Activated T-helper 1 cell treated with anti-CD3 and anti-CD28 coated beads, Interleukin-2, amount 50 U/mL, for 16 hours (primary cell): ENCODE measurements at places on chromosomes 1 and 21.

GRCh38 chr1:219086956-219087469, 86.7 kb upstream of the LYPLAL1 start:
- DNase-seq: no peak

- no peak for DNase-seq
Observed at GRCh38 chr1:236514703-236515442, 8.9 kb upstream of the LGALS8 start.

DNA sequence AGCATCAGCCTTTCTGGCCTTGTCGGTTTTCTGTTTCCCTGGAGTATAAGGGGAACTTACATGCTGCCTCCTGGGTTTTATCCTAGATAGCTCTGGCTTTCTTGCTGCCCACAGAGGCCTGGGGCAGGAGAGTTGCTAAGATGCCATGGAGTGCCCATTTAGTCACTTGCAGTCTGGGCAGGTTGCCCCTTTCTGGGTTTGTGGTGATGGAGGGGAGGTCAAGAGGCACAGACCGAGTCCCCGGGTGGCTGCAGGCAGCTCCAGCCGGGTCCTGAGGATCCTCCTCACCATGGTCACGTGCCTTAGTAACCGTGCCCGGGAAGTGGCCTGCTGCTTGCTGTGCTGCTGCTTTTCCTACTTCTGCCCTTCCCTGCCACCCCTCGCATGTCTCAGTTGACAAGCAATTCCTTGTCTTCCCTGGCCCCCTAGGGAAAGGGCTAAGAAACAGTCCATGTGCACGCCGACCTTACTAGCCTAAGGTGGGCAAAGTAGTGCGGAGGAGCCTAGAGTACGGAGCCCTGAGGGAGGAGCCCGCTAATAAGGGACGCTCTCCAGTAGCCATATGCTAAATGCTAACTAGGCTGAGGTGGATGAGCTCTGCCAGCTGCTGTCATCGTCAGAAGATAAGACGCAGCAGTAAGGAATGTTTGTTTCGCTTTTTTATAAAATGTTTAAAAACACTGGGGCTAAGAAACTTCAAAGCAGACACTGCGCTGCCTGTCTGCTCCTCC, 34.8 kb downstream of the CLCA1 start:
- no peak for DNase-seq

DNA sequence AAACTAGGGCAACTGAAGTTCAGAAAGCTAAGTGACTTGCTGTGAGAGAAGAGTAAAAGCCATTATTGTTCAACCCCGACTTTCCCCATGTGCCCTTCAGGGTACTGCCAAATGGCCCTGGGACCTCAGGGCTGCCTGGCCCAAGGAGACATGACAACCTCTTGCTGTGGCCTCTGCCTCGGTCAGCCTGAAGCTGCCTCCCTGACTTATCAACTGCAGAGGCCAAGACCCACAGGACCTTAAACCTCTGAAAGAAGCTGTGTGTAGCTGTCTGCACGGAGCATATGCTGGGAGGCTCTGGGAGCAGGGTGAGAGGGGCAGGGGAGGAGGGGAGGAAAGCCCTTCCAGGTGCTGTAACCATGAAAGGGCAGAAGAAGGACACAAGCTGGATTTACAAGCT, 35.9 kb downstream of the HMGB4 start:
- DNase-seq: no peak

DNA sequence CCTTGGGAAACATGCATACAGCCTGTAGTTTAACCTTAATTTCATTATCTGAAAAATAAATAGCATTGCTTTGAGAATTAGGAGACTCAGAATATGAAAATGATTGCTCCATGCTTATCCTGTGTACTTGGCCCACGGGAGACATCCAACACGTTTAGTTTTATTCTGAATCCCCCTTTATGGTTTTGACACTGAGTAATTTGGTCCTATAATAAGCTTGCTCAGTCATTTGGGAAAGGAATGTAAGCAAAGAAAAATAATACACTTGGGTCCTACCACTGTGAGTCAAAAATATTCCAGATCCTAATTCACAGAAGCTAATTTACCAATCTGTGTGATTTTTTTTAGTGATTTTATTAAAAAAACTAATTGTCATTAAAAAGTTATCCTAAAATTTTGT, 557.3 kb downstream of the USP25 start:
- no peak for DNase-seq

GRCh38 chr1:159996653-159997052, 35.1 kb downstream of the PIGM start:
- DNase-seq: no peak

DNA sequence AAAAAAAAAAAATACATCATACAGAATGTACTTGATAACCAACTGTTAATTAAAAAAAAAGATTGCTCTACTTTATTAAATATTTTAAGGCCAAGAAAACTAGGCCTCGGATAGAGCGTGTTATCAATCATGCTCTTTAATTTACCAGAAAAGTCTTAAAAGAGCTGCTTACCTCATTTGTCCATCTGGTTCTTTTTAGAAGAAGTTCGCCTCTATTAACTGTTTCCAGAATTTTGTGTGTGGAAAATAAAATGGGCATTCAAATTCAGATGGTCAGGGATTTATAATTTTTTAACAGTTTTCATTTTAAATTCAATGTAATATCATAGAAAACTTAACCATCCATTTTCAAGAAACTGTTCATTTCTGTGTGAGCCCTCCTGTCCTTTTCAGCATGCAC, 53.8 kb downstream of the KCNK1 start:
- DNase-seq: no peak

DNA sequence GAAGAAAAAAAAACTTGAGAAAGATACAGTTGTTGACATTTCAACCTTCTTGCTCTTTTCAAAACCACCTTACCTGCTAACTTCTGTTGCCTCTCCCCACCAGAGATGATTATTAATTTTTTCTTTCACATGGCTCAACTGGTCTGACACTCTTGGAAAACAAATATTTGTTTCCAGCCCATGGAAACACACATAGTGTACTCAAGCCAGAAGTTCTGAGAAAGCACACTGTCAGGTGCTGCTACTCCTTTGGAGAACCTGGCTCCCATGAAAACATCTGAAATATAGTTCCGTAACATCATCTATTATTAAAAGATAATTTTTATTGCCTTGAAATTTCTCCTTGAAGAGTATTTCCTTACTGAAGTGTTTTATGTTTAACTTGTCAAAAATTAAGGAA, 145.0 kb upstream of the C1orf105 start:
- no peak for DNase-seq

DNA sequence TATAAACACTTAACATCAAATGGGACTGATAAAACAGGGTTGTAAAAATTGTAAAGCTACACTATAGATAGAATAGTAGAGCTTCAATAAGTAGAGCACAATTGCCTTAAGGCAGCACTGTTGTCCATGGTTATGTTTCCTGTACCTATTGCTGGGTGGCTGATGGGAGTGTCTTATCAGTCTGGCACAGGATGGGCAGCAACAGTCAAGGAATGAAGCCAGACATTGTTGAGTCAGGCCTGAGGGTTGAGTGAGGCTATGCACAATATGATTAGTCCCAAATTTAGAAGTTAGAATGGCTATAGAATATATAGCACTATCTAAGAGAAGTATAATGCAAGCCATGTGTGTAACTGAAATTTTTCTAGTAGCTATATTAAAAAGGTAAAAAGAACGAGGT, 25.0 kb upstream of the CD1D start:
- no peak for DNase-seq

DNA sequence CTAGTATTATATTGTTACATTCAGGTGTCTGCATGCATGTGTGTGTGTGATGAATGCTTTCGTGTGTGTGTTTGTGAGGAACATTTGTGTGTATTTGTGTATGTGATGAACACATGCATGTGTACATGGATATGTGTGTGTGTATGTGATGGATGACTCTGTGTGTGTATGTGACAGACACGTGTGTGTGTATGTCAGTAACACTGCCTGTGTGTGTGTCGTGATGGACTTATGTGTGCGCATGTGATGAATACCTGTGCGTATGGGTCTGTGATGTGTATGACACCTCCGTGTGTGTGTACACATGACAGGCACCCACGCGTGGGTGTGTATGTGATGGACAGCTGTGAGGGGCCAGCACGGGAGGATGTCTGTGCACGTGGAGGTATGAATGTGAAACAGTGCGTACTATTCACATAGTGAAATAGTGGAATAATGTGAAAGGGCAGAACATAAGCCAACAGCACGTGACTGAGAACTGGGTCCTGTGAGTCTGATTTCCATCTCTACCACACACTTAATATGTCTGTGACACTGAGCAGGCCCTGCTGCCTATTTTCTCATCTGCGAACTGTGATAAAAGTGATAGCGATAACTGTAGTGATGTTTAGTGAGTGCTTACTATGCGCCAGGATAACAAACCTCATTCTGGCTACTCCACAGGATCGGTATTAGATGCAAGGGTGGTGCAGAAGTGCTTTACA, 41.8 kb upstream of the CSF3R start:
- no peak for DNase-seq

GRCh38 chr1:203321273-203322052, 16.1 kb downstream of the BTG2 start:
- no peak for DNase-seq

DNA sequence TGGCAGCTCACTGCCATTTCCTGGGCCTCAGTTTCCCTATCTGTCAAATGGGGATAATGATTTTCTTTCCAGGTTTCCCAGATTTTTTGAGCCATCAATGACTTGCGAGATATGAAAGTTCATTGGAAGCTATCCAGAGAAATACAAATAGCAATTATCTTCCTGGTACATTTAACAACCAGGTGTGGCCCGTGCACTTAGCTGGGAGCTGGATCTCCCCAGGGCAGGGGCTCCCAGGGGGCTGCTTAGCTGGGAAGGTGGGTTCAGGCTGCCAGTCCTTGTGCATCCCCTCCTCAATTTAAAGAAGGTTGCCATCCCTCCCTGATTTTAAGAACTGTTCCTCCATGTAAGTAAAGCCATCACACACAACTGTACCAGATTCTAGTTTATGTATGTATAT, 3.6 kb upstream of the TMEM54 start:
- no peak for DNase-seq

GRCh38 chr1:230915078-230915477, 46.8 kb upstream of the C1orf198 start:
- no peak for DNase-seq

DNA sequence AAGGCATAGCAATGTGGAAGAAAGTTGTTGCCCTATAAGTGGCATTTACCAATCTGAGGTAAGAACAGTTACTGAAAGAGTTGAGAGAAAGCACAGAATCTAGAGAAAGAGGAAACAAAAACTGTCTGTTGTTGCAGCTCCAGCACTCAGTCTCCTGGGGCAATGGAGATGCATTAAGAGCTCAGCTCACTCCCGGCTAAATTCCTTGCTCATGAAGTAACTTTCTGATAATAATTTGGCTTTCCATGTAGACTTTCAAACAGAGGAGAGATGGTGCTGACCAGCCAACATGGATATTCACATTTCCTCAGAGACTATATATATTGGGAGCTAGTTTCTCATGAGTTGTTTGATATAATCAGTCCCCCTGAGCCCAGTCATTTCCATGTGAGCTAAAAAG, 135.3 kb downstream of the GDAP2 start:
- DNase-seq: no peak

DNA sequence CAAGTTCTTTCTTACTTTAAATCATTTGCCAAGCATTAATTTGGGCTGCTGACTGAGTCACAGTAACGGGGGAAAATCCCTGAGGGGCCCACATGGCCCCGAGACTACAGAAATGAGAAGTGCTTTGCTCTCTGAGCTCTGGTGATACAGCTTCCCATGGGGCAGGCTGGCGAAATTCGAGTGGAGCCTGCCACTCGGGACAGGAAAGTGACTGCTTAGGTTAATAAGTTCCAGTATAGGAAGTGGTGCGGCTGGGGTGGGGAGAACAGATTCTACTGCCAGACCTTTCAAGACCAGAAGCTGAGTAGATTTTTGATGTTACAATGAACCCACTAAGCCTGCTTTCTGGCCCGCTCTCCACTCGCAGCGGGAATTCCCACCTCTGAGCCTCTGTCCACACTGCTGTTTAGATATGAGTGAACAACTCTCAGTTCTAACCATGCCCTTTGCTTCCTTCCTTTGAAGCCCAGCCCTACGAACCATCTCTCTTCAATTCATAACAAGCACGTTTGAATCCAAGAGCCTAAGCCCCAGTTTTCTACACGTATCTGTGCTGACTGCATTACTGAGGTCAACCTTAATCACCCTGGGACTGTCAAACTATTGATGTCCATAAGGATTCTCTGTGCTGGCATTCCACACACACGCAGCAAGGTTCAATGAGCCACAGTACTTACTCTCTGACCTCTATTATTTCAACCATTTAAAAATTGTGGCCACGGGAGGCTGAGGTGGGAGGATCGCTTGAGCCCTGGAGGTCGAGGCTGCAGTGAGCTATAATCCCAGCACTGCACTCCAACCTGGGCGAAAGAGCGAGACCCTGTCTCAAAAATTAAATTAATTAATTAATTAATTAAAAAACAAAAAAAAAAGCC, 9.6 kb downstream of the ZBTB17 start:
- DNase-seq: peak; percentile 65

DNA sequence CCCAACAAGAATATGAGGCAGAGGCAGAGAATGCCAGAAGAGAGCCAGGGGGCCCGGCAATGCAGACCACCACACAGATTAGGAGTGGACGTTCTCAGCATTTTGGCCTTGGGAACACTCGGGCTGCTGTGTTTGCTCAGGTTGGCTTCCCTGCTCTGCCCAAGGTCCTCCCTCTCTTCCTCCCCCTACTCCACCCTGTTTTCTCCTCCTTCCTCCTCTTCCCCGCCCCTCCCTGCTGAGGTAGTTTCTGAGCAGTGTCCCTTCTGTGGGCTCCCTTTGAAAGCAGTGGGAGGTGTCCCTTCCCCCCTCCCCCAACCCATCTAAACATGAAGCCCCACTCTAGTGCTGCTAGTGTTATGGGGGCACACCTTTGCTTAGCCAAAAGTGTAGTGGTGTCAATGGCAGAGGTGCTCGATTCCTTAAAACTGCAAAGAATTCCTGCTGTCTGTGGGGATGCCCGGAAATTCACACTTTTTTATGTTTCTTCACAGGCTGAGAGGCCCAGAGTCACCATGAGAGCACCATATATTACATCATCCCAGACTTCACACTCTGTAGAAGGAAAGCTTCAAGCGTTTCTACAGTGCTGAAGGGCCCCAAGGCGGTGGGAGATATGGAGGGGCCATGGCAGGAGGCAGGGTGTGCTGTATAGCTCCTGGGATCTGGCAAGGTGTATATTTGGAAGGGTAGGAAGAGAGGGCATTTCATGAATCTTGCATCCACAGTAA, at the start of gene HHIPL2:
Gene HHIPL2, minus strand, starts transcription at position 161 of the 728 bp plus-strand sequence. Its CDS starts 60 bp downstream, at position 101.
- DNase-seq: no peak

GRCh38 chr1:78102916-78103315, 57.1 kb downstream of the GIPC2 start:
- DNase-seq: no peak
